K562 (cell line): ENCODE measurements at places on chromosomes 1 and 21. TPM values are rescaled to one million over a fixed set of nuclear protein-coding genes. Genes with fewer than 3 reads are reported as not detected.
A peak's percentile ranks its signal among the peaks of the same experiment; 100 is the strongest.

DNA sequence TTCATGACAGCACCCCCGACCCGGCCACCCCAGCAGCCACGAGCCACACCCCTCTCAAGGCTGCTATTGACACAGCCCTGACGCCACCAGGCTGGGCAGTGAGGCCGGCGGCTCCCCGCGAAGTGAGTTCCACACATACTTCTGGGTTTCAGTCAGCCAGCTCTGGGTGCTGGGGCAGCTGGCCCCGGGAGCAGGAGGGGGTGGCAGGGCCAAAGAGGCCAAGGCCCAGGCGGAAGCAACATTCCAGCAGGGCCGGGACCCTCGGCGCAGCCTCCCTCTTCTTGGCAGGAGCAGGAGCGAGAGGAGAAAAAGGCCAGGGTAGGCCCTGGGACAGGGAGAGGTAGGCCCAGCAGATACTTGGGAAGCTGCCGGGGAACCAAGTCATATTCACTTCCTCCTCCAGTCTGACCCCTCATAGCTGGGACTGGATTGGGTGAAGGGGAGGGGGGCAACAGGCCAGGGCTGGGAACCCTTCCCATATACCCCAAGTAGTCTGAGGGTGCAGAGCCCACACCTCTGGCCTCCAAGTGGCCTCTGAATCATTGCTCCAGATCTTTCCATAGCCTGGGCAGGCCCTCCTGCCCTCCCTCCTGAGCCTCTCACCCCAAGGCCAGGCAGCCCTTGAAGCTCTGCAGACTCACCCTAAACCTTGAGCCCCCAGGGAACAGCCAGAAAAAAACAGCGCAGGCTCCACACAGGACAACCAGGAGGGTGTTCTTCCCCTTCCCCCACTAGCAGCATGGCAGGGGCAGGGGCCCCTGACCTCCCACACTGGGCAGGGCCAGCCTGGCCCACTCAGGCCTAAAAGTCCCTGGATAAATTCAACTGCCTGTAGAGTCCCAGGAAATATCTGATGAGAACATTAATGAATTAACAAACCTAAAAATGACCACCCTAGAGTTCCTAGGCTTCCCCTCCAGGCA is 5.7 kb downstream of the HSPG2 start:
- no peak for DNase-seq

Gene ARTN
- total RNA-seq, result 0.38 TPM in 1 of 2 replicates, not detected in the other

Gene RHBG
- total RNA-seq, result not detected in 2 replicates

DNA sequence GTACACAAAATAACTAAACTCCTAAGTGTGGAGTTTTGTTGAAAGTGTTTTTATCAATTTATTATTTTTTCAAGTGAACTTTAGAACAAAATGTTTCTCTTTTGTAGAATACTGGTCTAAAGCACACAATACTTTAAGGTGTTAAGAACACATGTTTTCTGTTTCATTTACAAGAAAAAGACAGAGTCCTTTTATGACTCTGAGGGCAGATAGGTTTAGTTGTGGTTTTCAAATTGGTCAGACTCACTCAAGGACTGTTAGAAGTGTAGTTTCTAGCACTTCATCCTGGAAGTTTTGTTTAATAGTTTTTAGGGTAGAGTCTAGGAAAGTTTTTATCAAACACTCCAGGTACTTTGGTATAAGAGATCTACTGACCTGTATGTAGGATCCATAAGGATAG is 376.5 kb downstream of the LRRIQ3 start:
- DNase-seq, result no peak

GRCh38 chr21:16644685-16645084 is 868.2 kb upstream of the CXADR start:
- DNase-seq, result no peak

DNA sequence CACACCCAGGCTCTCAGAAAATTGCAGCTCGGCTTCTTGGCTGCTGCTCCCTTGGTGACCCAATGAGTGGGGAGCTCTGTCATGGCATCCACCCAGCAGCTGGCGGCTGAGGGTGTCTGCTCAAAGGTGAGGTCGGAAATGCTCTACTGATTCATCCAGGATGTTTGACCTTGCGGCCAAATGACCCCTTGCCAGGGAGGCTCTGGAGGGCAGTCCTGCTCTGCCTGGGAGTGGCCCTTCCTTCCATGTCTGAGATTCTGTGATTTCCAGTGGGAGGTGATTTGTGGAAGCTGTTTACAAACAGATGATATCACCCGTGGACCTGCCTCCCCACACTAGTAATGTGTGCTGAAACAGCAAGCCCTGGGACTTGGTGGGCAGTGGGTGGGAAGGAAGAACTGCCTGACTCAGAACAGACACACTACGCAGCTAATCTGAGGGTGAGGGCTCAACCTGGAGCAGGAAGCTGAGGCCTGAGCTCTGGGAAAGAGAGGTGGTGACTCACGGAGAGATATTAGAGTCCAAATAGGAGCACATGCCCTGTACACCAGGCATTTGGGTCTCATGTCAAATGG is 3.0 kb downstream of the CRCT1 start:
- DNase-seq, result no peak

- DNase-seq, result peak; percentile 88
Measured at GRCh38 chr1:11893907-11894251, 32.3 kb downstream of the KIAA2013 start.

Gene TCHH
- total RNA-seq, result not detected in 2 replicates
